Transverse colon (tissue), 4 donors: ENCODE measurements at places on chromosomes 13 and 19. TPM values are rescaled to one million over a fixed set of nuclear protein-coding genes. Genes with fewer than 3 reads are reported as not detected.

TPM4 gene
- 228 TPM for total RNA-seq

DIRAS1 gene
- total RNA-seq: 0.64 TPM

CEACAM4 gene
- not detected for total RNA-seq

CPAMD8 gene
- total RNA-seq: 20.9 TPM

MATK gene
- total RNA-seq: 6.1 TPM

SF3A2 gene
- total RNA-seq: 46.7 TPM

ZNF888 gene
- total RNA-seq: 3.4 TPM

OXGR1 gene
- not detected for total RNA-seq

SCEL gene
- total RNA-seq: 0.32 TPM

ZNF578 gene
- not detected for total RNA-seq

TBC1D17 gene
- 80.8 TPM for total RNA-seq

IL17D gene
- 1.4 TPM for total RNA-seq

SIAH3 gene
- total RNA-seq: not detected

TNFRSF19 gene
- 0.80 TPM for total RNA-seq

ACP7 gene
- total RNA-seq: not detected

ETFB gene
- 147 TPM for total RNA-seq

ANKRD24 gene
- total RNA-seq: 6.4 TPM

TMEM221 gene
- not detected for total RNA-seq

ERICH4 gene
- total RNA-seq: not detected

UBE2L5 gene
- not detected for total RNA-seq

CEACAM21 gene
- 1.1 TPM for total RNA-seq

MED29 gene
- total RNA-seq: 37.4 TPM

ANKLE1 gene
- total RNA-seq: not detected

CERS1 gene
- total RNA-seq: not detected

NANOS3 gene
- total RNA-seq: not detected

FOSB gene
- total RNA-seq: 64.7 TPM

ZNF235 gene
- total RNA-seq: 8.9 TPM

RXFP2 gene
- total RNA-seq: not detected

INSL3 gene
- total RNA-seq: not detected

AP2A1 gene
- 71.1 TPM for total RNA-seq

C1QTNF9 gene
- not detected for total RNA-seq

AMER2 gene
- not detected for total RNA-seq

SHISA2 gene
- not detected for total RNA-seq
